ENCODE measurements at places on chromosomes 2 and 18.

DNA sequence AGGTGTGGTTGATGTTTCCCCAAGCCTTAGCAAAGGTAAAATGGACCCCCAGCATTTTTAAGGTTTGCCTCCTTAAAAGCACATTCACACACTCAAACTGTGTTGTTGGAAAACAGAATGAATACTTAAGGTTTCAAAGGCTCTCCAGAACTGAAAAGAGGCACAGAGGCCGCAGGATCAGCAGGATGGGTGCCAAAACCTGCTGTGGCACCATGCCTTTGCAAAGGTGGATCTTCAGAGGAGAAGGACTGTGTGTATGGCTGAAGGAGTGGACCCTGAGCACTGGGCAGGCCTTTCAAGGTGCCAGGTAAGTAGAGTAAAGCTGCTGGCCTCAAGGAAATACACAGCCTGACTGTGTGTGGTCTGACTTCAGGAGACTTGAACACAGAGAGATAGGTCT is 127.3 kb downstream of the XRCC5 start:
- no peak for DNase-seq

DNA sequence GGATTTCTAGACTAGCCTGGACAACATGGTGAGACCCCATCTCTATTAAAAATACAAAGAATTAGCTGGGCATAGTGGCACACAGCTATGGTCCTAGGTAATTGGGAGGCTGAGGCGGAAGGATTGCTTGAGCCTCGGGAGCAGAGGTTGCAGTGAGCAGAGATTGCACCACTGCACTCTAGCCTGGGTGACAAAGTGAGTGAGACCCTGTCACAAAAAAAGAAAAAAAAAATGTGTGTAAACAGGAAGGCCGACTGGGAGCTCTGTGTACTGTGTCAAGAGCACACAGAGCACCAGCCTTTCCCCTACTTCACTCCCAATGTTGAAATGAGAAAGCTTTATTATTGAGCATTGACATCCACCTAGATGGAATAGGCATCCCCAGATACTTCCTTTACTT is 681.7 kb upstream of the FSHR start:
- DNase-seq, result no peak

- no peak for DNase-seq
Measured at GRCh38 chr2:133953524-133953923, 300.3 kb upstream of the MGAT5 start.

GRCh38 chr2:27962006-27962405 is 71.5 kb downstream of the BABAM2 start:
- DNase-seq, result peak; percentile 32

- no peak for DNase-seq
Measured at GRCh38 chr2:28452534-28453081, 43.3 kb upstream of the PLB1 start.
